ENCODE measurements at places on chromosomes 3 and 15.

- DNase-seq, result no peak
Measured at GRCh38 chr3:42764115-42764514, 8.9 kb downstream of the CCDC13 start.

DNA sequence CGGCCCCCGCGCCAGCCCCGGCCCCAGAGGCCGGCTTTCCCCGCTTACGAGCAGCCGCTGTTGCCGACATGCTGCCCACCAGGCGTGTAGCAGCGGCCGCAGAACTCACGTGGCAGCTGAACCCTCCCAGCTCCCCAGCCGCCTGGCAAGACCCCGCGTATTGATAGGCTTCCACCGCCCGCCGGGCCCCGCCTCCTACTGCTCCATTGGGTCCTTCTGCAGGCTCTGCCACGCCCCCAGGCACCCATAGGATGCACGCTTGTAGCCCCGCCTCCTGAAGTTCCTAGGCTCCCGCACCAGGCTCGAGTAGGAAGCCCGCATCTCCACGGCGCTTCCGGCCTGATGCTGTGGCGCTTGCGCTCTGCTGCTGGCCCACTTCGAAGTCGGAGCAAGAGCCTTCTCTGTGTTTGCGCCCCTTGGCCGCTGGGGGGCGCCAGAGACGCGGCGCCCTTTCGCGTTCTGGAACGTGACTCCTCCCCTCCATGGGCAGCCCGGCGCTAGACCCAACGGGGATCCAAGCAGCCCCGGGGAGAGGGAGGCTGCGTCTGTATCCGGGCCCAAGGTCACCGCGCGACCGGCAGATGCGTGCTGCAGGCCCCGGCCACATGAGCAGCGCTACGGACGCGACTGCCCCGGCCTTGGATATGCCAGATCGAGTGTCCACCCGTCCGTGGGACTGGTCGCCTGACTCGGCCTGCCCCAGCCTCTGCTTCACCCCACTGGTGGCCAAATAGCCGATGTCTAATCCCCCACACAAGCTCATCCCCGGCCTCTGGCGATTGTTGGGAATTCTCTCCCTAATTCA, at the start of the genes PARP3 and RRP9:
Gene PARP3, plus strand, starts transcription at position 566 of the 805 bp plus-strand sequence. CDS start 993 bp downstream, outside the sequence.
Gene RRP9, minus strand, starts transcription at position 107 of the 805 bp plus-strand sequence. Its CDS starts 37 bp downstream, at position 70.
- DNase-seq, result peak; percentile 100

DNA sequence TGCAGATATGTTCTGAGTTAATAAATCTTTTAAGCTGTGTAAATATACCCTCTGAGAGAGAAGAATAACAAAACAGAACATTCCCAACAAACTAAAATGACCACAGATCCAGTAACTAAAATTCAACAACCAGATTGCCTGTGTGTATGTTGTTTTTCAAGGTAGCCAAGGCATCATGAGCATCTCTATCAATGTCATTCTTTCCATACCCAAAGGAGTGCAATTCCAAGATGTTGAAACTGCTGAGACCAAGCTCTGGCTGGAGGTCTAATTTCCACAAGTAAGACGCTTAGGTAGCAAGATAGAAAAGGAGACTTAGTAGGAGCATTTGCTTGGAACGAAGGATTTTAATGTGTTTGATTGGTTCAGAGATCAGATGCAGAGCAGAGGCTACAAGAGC, 276.3 kb downstream of the RBMS3 start:
- no peak for DNase-seq

- DNase-seq, result no peak
Measured at GRCh38 chr3:153072856-153073255, 89.2 kb upstream of the RAP2B start.

GRCh38 chr15:99504823-99505551, 60.8 kb upstream of the MEF2A start:
- no peak for DNase-seq

GRCh38 chr3:7315037-7315436, 454.1 kb downstream of the GRM7 start:
- DNase-seq, result no peak
